Stimulated activated naive CD8-positive, alpha-beta T cell treated with anti-CD3 and anti-CD28 coated beads, Interleukin-15, Interleukin-2, amounts not matched to agents 100 U/mL and 50 U/mL, for 24 hours (primary cell): ENCODE measurements at places on chromosomes 13 and 19.

DNA sequence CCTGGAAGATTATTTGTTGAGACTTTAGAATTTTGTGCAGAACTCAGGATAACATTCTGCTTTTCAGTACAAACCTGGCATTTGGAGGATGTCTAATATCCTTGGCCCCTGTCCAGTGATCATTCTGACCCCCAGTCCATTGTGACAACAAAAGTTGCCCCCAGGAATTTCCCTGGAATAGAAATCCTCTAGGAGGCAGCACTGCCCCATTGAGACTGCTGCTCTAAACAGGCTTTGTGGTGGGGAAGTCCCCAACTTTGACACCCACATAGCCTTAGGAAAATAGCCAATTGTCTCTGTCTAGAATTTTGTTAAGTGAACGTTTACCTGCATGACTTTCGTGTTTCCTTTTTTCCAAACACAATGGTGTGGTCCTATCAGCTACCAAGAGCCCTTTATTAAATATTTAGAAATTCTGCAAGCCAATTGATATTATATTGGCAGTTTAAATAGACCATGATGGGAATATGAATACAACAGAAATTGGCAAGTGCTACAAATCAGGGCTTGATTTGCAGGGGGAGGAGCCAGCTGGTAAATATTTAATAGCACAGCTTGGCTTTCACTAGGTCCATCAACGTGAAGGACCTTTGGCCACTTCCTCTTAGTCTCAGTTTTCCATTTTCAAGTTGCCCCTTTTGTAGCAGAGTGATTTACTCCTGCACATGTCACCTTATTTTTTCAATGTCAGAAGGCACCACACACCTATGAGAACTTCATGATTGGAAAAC lies 451.7 kb downstream of the EFNB2 start:
- DNase-seq, result peak; percentile 15

GRCh38 chr13:78015782-78016181 lies 97.2 kb upstream of the EDNRB start:
- DNase-seq, result no peak

GRCh38 chr19:30029721-30030510 lies 87.9 kb downstream of the URI1 start:
- DNase-seq, result peak; percentile 17

DNA sequence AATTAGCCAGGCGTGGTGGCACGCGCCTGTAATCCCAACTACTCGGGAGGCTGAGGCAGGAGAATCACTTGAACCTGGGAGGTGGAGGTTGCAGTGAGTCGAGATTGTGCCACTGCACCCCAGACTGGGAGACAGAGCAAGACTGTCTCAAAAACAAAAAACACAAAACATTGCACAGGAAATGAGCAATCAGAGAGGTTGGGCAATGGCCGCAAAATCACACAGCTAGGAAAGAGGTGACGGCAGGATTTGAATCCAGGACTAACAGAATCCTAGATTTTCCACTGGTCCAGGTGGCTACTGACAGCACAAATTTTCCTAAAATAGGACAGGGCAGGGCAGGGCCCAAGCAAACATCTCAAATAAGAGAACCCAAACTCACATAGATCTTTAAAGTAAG lies 23.3 kb downstream of the PTPRS start:
- DNase-seq, result no peak

- DNase-seq, result peak; percentile 71
Observed at GRCh38 chr19:48637948-48638830, 1.0 kb upstream of the DBP start.

GRCh38 chr13:52911340-52911739 lies 62.9 kb upstream of the PCDH8 start:
- DNase-seq, result no peak

- DNase-seq, result no peak
Observed at GRCh38 chr19:6412061-6412446, 12.6 kb downstream of the KHSRP start.

DNA sequence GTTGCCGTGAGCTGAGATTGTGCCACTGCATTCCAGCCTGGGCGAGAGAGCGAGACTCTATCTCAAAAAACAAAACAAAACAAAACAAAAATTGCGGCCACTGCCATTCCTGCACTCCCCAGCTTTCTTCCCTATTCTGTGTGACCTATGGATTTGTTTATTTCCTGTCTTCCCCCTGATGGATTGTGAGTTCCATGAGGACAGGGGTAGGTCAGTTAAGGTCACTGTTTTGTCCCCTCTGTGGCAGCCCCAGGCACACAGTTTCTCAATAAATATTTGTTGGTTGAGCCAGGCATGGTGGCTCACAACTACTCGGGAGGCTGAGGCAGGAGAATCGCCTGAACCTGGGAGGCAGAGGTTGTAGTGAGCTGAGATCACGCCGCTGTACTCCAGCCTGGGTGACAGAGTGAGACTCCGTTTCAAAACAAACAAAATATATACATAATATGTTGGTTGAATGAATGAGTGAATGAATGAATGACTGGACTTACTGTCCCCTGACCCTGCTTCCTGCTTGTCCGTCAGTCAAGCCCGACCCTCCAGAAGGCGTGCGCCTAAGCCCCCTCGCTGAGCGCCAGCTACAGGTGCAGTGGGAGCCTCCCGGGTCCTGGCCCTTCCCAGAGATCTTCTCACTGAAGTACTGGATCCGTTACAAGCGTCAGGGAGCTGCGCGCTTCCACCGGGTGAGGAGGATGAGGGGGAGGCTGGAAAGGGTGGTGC lies 5.0 kb downstream of the EBI3 start:
- no peak for DNase-seq

DNA sequence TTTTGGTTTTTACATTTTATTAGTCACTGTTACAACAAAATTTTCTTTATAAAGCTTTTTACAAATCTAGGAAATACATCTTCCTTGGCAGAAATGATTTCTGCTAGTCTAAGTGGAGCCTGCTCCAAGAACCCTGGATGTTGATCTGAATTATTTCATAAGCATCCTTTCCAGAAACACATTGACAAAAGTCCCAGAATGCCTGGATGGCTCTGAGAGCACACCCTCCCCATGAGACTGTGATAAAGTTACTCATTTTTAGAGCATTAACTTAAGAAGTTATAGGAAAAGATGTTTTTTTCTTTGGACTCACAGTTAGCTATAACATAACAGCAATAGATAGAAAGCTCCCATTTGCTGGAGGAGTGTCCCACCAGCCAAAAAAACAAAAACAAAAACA lies 559.6 kb upstream of the SPRY2 start:
- no peak for DNase-seq

DNA sequence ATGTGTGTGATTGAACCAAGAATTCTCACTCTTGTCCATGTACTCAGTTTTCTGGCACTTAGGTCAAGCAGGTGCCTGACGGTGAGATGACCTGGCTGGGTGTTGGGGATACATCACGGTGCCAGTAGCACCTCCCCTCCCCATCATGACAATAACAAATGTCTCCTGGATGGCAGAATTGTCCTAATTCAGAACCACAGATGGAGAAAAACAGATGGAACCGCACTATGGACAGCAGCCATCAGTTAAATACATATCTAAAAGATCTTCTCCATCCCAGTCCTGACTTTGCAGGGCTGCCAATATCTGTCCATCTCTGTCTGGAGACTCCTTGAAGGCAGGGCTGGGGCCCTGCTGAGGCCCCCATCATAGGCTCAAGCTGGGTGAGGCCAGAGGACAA lies 126.9 kb downstream of the PTPRS start:
- DNase-seq, result no peak

DNA sequence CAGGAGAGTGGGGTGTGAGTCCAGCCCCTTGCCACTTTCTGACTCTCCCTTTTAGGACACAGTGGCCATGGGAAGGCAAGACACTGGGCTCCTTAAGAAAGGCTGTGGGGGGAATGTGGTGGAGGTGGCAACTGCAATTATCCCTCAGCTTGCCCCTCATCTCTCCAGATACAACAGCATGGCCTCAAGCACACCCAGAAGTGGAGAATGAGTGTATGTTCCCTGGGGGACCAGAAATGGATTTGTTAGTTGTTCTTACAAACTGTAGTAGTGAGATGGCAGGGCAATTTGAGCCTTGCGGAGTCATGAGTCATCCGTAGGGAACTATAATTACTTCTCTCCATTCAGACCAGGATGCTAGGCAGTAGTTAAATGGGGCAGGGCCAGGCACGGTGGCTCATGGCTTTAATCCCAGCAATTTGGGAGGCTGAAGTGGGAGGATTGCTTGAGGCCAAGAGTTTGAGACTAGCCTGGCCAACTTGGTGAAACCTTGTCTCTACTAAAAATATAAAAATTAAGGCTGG lies 25.6 kb upstream of the CXCL17 start:
- no peak for DNase-seq

DNA sequence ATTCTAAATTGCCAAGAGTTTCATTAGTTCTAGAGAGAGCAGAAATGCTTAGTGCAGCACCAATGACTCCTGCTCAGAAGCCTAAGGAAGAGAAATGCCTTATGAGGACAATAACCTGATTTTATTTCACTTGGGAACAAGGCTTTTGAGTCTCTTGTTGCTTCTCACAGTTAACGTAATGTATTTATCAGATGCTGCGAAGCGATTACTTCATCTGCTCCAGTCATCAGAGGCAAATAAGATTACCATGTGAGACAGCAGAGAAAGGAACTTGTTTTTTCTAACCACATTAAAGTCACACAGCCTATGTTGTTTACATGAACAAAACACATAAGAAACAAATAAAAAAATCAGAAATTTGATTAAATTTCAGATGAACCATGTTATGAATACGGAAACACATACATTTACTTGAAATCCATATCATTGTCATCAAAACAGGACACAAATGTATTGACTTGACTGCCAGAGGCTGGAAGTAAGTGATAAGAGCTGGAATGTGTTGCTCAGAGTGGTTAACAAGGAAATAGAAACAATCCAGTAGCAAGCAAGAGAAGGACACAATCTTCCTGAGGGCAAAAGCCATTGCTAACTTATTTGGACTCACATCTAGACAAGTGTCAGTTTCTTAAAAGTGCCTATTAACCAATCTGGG lies 147.3 kb downstream of the LHFPL6 start:
- no peak for DNase-seq

DNA sequence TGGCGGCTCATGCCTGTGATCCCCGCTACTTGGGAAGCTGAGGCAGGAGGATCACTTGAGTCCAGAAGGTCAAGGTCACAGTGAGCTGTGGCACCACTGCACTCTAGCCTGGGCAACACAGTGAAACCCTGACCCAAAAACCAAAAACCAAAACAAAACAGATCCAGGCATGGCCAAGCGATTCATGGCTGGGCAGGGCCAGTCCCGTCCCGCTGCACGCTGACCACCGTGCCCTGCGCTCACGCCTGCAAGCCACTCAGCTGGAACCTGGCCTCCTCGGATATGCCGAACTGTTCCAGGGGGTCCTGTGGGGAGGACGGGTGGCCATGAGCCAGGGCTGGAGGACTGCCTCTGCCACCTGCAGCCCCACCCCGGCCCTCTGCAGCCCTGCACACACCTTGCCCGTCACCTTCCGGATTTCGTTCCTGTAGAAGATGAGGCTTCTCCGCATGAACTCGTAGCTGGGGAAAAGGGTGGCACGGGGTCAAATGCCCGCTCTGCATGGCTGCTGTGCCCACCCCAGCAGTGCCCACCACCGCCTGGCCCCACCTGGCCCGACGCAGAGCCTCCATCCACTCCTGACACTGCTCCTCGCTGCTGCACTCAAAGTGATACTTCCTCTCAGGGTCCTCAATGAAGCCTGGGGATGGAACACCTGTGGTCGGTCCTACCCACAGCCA lies 2.4 kb downstream of the PLEKHJ1 start:
- DNase-seq, result no peak

DNA sequence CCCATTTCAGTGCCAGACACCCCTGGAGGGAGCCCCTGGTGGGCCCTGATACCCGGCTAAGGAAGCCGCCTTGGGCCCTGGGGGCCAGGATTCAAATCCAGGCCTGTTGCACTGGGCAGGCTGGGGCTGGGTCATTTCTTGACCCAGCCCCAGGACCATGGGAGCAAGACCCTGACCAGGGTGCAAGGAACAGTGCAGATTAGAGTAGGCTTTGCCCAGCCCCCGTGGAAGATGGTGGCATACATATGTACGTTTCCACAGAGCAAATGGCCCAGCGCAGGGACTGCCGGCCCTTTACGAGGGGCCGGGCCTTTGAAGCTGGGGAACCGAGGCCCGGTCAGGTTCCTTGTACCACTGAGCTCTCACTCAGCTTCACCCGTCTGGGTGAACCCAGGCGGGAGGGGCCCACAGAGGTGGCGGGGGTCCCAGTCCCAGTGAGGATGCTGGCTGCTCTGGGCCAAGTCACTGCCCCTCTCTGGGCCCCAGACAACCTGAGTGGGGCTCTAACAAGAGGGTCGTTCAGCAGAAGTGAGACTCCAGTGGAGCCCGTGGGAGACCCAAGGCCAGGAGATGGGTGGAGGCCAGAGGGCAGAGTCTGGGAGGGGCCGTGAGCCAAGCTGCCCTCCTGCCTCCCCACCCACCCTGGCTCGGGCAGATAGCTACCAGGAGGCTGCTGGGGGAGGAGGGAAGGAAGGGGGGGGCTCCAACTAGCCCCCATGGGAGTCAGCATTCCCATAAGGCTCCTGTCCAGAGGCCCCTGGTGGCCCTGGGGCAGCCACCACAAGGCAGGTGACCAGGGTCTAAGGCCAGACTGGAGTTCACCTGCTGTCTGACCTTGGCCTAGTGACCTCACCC lies 2.7 kb downstream of the MKNK2 start:
- DNase-seq, result no peak

- no peak for DNase-seq
Observed at GRCh38 chr13:94722609-94723345, 10.4 kb upstream of the SOX21 start.

- no peak for DNase-seq
Observed at GRCh38 chr13:62635161-62635560, 1219.5 kb upstream of the PCDH20 start.

GRCh38 chr13:46861959-46862358 lies 34.9 kb downstream of the HTR2A start:
- no peak for DNase-seq

GRCh38 chr13:28420704-28421103 lies 74.2 kb downstream of the FLT1 start:
- DNase-seq, result no peak

- no peak for DNase-seq
Observed at GRCh38 chr19:34618410-34618809, 58.5 kb downstream of the SCGB2B2 start.

GRCh38 chr13:45295536-45295935 lies 45.4 kb downstream of the TPT1 start:
- no peak for DNase-seq

- DNase-seq, result no peak
Observed at GRCh38 chr13:33411312-33411711, 125.8 kb upstream of the STARD13 start.

DNA sequence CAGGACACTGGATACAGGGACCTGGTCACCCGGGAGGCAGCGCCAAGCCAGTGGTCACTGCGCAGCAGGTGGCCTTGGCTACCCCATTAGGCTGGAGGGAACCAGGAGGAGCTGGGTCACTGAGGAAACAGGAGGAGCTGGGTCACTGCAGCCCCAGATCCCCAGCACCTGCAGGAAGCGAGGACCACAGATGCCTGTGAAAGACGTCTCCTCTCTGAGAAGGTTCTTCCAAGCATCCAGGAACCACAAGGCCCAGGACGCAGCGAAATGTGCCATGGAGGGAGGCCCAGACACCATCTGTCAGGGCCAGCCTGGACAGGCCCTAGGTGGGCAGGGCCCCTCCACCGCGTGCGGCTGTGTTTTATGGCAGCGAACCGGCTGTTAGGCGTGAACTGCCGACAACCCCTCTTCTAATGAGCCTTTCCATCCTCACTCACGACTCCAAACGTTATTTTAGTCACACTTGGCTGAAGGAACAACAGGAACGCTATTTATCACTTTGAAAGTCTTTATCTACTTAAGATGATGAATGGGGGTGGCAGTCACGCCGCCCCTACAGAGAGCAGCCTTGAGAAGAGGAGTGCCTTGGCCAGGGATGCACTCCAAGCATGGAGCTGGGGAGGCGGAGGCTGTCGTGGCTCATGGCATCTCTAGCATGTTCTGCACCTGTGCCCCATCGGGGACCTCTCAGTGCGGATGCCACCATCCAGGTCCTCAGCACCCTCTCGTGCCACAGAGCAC lies 53.3 kb downstream of the CEBPG start:
- DNase-seq, result no peak
